ENCODE measurements at places on chromosomes 5 and 9.

- DNase-seq = no peak
These were observed 38.9 kb downstream of the ADAMTS2 start for GRCh38 chr5:179306191-179307012.

DNA sequence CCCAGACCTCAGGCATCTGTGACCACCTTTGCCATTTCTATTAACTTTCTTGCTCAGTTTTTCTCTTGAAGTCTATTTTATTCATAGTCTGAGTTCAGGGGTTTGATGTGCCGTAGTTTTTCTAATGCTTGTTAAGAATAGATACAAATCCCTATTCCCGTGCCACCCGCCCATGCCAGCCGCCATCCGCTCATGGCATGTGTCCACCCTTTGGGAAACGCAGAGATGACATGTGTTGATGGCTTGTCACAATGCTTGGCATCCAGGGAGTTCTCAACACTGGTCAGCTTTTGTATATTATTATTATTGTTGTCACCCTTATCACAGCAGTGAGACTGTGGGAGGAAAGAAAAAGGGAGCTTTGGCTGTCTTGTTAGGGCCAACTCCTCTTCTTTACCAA lies 17.3 kb upstream of the ANGPTL2 start:
- no peak for DNase-seq

GRCh38 chr9:88975966-88976889 lies 15.0 kb upstream of the S1PR3 start:
- no peak for DNase-seq

- no peak for DNase-seq
These were observed 3.3 kb downstream of the RPL35 start for GRCh38 chr9:124858330-124859046.

- no peak for DNase-seq
These were observed 117.6 kb downstream of the SEMA5A start for GRCh38 chr5:9428272-9428671.

- no peak for DNase-seq
These were observed 101.8 kb downstream of the PCSK1 start for GRCh38 chr5:96331210-96331609.

DNA sequence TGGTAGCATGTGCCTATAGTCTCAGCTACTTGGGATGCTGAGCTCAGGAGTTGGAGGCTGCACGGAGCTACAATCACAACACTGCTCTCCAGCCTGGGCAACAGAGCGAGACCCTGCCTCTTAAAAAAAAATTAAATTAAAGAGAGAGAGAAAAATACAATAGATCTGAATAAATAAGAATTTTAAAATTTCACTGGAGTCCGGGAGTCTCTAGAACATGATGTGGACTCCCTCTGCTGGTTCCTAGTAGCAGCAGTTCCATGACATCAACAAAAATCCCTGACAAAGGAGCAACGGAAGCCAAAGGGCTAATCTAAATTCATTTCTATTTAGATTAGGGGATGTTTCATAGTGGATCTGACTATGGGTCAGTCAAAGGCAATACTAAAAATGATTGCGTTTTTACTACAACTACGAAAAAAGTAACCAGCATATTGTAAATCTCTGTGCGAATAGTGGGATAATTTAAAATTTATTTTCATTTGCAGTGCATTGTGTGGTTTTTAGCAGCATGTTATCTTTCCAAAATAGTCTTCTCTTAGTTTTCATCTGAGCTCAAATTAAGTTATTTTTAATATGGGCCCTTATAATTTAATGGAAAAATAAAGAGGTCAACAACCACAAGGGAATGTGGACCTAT lies 6.7 kb downstream of the INIP start:
- peak; percentile 31 for DNase-seq

DNA sequence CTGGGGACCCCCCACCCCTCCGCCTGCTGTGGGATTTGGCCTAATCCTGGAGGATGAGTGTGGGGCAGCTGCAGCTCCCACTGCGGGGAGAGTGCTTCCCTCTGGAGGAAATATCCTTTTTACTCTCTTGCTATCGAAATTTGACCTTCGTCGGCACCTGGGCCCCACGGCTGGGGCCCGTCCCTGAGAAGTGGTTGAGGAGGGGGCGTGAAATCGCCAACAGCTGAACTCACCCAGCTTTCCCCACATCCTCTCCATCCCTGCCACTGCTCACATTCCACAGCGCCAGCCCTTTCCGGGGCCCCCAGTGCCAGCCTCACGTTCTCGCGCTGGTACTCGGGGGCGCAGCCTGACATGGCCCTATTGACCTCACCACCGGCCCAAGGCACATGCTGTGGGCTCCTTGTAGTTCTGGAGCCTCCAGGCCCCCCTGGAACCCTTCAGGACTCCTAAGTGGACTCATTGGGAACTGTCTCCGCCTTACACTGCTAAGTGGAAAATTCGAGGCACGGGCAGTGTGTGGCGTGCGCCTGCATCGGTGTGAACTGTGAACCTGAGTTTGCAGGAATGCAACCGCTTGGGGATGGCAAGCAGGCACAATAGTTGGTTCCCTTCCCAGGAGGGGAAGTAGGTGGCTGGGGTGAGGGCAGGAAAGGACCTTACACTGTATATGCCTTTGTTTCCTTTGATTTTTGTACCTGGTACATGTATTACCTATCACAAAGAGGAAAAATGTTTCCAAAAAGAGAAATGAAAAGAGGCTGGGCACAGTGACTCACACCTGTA lies 19.2 kb downstream of the FGFR4 start:
- DNase-seq = no peak

- DNase-seq = peak; percentile 17
These were observed 36.1 kb downstream of the CAAP1 start for GRCh38 chr9:26856413-26857032.

DNA sequence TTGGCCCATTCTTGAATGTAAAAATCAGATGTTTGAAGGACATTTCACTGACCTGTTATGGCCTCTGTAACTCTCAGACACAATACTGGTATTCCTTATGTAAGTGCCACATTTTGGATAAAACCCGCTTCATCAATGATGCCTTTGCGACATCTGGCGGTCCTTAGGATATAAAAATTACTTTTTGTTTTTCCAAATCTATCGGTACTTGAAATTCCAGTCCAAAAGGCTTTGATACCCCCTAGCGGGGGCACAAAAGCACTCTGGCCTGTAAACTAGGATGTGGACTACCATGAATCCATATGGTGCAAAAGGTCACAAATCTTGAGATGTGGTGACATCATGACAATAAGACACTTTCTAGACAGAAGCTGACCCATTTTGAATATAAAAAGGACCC lies 291.8 kb downstream of the KIAA0825 start:
- DNase-seq = no peak

Data from NCI-H1417 (cell line).